HT1080 (cell line): ENCODE measurements at places on chromosomes 5 and 9.

DNA sequence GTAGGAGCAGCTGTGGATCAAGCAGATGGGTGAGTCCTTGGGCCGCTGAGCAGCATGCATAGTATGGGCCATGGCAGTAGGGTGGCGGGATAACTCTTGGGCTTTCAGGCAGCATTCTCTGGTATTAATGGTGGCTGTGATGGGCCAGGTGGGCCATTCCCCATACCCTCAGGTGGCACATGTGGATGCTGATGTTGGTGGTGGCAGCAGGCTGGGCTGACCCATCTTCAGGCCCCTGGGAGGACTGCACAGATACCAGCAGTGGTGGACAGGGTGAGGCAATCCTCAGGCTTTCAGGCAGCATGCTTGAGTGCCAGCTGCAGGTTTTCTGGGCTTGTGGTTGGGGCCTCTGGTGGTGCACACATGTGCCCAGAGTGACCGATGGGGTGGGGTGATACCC is 27.1 kb upstream of the C6 start:
- DNase-seq, result no peak

DNA sequence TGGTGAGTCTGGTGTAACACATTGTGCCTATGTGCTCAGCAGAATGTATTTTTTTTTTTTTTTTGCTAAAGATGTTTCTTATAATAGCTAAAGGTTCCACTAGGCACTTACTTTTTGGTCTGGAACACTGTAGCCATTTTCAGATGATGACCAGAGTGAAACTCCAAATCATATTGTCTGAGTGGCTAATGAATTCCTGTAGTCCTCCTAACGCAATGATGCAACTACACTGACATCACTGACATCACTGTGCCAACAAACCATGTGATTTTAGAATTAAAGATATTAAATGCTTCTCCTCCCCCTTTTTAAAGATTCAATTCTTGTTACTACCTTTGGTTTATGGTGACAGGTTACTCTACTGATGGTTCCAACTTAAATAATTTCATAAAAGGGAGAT is 28.8 kb downstream of the JAKMIP2 start:
- DNase-seq, result no peak

DNA sequence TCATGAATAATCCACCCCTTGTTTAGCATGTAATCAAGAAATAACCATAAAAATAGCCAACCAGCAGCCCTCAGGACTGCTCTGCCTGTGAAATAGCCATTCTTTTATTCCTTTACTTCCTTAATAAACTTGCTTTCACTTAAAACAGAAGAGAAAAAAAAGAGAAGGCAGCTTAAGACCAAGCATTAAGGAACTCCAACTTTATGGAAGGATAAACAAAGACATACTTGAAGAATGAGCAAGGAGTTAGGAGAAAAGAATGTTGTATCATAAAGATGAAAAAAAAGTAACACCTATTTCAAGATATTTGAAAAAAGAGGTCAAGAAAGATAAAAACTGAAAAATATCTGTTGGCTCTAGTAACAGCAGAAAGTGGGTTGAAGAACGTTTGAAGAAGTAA is 107.6 kb downstream of the RNF180 start:
- DNase-seq, result no peak

GRCh38 chr9:37554318-37554717 is 21.9 kb downstream of the FBXO10 start:
- DNase-seq, result no peak

DNA sequence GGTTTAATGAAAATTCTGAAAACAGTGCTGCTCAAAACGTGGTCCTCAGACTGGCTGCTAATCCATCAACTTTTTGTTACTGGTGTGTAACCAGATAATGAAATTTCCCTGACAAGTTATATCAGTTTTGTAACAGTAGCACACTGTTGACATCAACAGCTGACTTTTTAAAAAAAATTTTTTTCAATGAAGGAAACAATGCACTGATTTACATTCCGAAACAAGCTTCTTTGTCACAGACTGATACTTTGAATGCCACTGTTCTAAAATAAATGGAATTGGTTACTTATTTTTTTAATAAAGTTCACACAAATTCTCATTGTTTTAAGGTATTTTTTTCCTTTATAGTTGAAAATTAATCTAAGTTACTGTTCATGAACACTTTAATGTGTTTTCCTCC is 169.1 kb downstream of the NIPBL start:
- no peak for DNase-seq

- DNase-seq, result no peak
These were observed 167.1 kb upstream of the RAI14 start for GRCh38 chr5:34488984-34489383.

DNA sequence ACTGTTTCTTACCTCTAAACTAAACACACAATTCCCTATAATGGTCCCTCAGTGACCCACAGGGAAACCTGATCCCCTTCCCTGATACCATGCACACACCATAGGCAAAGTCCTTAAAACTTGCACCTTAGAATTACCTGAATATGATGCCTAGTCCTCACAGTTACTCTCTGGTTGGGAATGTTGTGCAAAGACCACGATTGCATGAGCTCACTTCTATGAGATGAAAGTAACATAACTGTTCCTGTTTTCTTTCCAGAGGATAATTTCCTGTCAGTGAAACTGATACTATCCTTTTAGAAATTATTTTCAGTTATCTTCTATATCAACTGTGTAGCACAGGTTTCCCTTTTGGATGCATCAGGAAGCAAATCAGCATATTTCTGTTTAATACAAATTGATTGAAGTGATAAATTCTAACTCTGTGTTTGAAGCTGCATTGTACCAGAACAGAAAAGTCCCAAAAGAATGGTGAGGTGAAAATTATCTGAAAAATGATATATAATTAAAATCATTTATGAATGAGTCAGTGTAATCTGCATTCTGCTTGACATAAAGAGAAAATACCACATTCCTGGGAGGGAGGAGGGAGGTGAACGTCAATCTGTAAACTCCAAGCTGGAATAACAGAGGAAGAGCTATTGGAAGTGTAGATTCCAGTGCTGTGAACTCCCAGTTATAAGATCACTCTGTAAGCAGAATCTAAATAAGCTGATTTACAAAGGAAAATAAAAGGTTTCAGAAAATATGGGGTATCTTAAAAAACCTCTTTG is 51.2 kb upstream of the TNFAIP8 start:
- peak; percentile 30 for DNase-seq

- no peak for DNase-seq
These were observed 202.2 kb upstream of the RPS23 start for GRCh38 chr5:82480331-82480730.

DNA sequence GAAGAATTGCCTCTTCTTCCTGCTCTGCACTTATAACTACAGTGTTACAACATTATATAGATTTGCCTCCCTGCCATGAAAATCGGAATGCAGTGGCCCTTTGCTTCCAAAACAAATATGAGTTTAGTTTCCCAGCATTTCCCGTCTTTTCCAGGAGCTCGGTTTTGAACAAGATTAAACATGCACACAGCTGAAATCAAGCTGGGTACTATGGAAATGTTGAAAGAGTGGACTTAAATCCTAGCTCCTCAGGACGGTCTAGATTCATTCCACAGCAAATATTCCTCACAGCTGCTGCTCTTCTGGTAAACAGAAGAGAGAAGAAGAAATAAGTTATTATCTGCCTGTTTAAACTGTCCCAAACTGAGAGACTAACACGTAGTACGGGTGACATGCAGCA is 161.4 kb downstream of the PIK3R1 start:
- no peak for DNase-seq

- no peak for DNase-seq
These were observed 87.4 kb upstream of the SH3PXD2B start for GRCh38 chr5:172541773-172542136.

DNA sequence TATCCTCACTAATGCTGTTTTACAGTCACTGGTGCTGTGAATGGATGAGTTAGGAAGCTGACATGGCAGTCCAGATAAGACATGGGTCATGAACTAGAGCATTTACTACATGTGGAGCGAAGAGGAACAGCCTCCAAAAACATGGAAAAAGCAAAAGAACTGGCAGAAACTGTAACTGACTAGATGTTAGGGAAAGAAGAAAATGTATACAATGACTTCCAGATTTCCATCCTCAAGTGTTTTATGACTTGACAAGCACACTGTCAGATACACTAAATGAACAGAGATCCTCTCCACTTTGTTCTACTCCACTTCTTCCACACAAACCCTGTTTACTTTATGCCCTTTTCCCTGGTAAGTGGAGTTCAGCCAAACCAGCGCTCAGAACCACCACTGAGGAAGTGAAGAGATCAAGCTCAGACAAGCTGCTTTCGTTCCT is 11.5 kb downstream of the HMGCS1 start:
- no peak for DNase-seq

DNA sequence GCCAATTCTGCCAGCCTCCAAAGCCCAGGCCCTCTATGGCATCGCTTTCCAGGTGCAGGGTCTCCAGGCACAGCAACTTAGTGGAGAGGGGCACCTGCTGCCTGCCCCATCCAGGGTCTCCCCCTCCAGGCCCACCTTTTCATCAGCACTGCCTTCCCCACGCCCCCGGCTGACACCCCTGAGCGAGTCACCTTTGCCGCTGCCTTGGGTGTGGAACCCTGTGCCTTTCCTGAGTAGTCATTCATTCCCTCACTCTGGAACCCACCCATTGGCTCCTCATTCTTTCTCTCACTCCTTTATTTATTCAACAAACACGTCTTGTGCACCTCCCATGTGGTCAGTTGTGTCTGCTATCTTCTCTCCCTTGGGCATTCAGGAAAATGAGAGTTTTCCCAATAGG is 14.5 kb upstream of the RPL26L1 start:
- DNase-seq, result no peak

- no peak for DNase-seq
These were observed 8.5 kb downstream of the HBEGF start for GRCh38 chr5:140337880-140338279.

DNA sequence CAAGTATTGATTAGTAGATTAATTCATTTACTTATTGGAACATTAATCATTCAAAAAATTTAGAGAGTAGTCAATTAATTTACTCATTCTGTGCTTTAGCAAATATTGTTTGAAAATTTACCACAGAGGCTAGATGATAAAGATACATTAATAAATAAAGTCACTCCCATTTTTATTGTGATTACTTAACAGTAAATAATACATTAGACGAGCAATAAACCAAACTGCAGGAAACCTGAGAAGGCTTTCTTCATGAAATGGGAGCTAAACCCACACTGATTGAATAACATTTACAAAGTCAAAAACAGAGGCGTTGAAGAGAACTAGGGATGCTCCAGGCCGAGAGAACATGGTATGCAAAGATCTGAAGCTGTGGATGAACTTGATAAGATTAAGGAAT is 38.8 kb upstream of the PRDM9 start:
- DNase-seq, result no peak

- no peak for DNase-seq
These were observed 29.3 kb downstream of the ERAP1 start for GRCh38 chr5:96778409-96778808.

DNA sequence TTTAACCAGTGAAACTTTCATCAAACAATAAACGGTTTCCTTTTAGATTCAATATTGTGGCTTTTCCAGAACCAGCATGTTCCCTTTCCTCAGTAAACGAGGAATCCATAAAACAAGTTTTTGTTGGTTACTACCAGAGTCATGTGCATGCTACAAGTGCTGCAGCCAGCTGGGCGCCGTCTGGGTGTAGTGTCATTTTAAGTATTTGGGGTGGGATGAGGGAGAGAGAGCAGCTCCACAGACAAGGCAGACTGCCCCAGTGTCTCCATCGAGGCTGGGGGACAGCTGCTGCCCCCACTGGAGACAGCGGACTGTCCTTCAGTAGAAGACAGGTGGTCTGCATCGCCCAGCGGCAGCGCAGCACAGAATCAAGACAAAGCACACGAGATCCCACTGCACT is 17.3 kb downstream of the ARPC5L start:
- DNase-seq, result no peak
